Stimulated activated CD4-positive, alpha-beta T cell treated with anti-CD3 and anti-CD28 coated beads, TNF-alpha, amount 100 ng/mL, for 1 hour (primary cell): ENCODE measurements at places on chromosomes 11 and 22.

DNA sequence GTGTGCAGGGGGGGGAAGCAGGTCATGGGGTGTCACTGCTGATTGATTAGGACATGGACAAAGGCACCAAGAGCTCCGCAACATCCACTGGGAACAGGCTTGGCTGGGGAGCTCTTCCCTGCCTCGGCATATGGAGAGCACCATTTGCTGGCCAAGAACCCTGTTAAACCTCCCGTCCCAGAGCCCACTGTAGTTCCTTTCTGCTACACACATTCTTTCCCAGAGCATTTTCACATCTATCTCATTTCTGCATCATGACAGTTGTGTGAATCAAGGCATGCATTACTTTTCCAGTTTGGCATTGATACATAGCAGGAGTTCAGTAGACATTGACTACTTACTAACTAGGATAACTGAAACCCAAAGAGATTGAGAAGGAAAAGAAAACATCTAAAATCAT lies 333.4 kb upstream of the B3GAT1 start:
- DNase-seq, result no peak

DNA sequence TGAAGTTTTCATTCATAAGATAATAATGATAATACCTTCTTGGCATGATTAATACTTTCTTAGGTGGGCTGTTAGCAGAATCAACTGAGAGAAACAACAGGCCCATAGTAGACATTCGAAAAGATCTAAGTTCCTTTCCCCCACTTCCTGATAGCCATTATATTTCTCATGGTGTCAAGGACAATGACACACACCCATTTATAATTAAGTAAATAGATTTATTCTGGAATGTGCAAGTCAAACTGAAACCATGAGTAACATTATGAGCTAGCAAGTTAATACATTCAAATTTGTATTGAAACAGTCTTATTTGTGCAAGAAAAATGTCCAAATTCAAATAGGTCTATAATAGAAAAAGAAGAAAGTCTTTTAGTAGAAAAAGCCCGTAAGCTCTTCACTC lies 301.1 kb downstream of the GUCY1A2 start:
- no peak for DNase-seq

GRCh38 chr11:19433791-19434190 lies 193.0 kb upstream of the E2F8 start:
- DNase-seq, result no peak

DNA sequence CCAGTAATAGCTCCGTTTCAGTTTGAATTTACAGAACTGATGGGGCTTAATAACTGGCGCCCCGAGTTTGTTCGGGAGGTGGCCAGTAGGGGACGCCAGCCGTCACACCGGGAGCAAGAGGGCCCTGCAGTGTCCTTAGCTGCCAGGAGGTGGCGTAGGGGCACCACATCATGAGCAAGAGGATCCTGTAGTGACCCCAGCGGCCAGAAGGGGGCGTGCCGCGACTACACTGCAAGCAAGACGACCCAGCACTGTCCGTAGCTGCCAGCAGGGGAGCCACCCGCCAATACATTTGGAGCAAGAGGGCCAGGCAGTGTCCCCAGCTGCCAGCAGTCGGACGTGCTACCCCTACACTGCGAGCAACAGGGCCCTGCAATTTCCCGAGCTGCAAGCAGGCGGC lies 663.7 kb upstream of the B3GAT1 start:
- DNase-seq, result no peak

DNA sequence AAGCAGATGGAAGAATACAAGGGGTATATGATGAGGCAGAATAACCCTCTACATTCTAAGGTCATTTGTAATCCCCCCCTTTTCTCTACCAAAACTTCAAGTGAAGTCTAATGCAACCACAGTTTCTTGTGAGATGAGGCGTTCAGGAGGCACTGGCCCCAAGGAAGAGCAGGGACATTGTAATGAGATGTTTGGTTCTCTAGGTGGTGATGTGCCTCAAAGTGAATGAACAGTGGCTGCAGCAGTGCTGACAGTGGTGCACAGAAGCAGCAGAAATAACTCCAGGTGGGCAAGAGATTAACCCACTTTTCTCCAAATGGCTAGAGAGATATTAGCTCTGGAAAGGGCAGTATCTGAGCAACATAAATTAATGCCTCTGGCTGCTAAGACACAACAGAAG lies 33.8 kb downstream of the PDGFD start:
- no peak for DNase-seq

DNA sequence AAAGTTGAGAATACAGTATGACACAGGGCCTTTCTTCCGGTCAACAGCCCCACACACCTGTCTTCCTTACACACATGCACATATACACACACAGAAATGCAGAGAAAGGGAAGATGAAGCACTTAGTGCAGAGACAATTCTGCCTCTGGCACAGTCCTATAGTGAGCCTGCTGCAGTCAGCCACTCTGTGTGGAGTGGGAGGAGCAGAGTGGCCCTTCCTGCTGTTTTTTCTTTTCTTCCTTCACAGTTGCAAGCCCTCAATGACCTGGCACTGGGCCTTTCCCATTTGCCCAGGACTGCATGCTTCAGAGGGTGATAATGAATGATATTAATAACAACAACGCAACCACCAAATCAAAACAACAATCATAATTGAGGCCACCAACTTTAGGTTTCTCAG lies 527.0 kb upstream of the B3GAT1 start:
- DNase-seq, result no peak

- no peak for DNase-seq
Measured at GRCh38 chr11:78109081-78110015, 29.7 kb upstream of the NDUFC2 start.

- DNase-seq, result no peak
Measured at GRCh38 chr11:15873501-15873900, 482.8 kb downstream of the SOX6 start.

- DNase-seq, result no peak
Measured at GRCh38 chr22:36862251-36863242, 1.7 kb downstream of the NCF4 start.
